Stimulated activated CD8-positive, alpha-beta memory T cell treated with anti-CD3 and anti-CD28 coated beads, Interleukin-7, amount 100 ng/mL, for 24 hours (primary cell): ENCODE measurements at places on chromosomes 13 and 19.

DNA sequence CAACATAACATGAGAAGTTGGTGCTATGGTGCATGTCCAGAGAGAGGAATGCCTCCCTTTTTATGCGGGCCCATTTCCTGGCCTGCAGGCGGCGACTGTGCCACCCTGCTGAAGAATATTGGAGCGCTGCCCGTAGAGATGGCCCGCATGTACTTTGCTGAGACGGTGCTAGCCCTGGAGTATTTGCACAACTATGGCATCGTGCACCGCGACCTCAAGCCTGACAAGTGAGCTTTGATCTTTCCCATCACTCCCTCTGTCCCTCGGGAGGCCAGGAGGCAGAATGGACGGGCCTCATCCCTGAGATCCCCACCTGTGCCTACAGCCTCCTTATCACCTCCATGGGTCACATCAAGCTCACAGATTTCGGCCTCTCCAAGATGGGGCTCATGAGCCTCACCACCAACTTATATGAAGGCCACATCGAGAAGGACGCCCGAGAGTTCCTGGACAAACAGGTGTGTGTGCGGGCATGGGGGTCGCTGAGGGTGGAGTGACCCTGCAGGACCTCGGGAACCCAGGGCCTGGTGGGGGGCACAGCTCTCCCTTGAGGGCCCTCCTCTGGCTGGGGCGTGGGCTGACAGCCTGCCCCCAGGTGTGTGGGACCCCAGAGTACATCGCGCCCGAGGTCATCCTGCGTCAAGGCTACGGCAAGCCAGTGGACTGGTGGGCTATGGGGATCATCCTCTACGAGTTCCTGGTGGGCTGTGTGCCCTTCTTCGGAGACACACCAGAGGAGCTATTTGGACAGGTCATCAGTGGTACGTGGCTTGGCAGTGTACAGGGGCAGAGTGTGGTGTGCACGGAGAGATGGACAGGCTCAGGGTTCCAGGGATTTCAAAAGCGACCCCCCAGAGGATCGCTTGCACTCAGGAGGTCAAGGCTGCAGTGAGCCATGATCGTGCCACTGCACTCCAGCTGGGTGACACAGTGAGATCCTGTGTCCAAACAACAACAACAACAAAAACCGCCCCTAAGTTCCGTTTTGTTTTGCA is 16.2 kb downstream of the DNASE2 start:
- DNase-seq = no peak

- DNase-seq = no peak
Measured at GRCh38 chr13:61029064-61029463, 386.6 kb downstream of the PCDH20 start.

DNA sequence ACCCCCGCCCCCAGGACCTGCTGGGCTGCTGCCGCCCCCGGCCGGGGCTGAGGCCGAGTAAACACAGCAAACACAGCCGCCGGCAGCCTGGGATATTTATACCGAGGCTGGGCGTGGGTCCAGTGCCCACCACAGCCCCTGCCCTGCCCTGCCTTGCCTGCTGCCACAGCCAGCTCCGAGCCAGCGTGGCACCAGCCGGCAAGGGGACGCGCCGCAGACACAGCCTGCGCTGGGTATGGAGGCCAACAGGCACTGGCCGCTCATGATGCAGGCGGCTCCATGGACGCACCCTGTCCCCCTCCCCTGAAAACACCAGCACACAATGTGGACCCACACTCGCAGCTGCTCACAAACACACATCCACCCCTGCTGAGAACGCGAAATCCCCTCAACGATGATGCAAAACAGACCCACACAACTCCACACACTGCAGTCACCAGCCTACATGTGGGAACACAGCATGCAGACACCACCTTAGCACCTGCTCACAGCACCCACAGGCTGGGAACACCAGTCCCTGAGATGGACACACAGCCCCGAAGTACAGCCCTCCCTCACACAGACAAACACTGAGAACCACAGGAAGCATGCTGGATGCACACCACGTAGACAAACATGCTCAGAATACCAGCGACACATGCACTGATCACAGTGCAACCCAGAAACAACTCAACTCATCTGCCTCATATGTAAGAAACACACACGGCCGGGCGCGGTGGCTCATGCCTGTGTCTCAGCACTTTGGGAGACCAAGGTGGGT is 16.2 kb downstream of the CCDC97 start:
- DNase-seq = no peak

- DNase-seq = no peak
Measured at GRCh38 chr13:93325303-93326233, 99.0 kb downstream of the GPC6 start.

- no peak for DNase-seq
Measured at GRCh38 chr13:99357131-99357596, 50.0 kb upstream of the GPR183 start.

DNA sequence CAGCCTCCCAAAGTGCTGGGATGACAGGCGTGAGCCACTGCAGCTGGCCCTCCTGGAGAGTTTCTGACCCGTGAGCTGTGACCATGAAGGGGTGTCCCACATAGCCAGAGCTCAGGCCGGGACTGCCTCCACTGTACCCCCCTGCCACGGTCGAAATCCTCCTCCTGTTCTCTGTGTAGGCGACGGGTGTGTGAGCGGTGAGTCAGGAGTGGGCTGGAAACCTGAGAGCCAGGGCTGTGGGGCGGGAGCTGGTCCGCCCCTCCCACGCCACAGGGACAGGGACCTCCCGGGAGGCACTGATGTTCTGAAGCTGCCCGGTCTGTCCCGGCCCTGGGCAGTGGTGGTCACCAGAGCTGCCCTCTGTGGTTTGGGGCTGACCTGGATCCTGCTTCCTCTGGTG is 3.9 kb downstream of the WDR18 start:
- no peak for DNase-seq

DNA sequence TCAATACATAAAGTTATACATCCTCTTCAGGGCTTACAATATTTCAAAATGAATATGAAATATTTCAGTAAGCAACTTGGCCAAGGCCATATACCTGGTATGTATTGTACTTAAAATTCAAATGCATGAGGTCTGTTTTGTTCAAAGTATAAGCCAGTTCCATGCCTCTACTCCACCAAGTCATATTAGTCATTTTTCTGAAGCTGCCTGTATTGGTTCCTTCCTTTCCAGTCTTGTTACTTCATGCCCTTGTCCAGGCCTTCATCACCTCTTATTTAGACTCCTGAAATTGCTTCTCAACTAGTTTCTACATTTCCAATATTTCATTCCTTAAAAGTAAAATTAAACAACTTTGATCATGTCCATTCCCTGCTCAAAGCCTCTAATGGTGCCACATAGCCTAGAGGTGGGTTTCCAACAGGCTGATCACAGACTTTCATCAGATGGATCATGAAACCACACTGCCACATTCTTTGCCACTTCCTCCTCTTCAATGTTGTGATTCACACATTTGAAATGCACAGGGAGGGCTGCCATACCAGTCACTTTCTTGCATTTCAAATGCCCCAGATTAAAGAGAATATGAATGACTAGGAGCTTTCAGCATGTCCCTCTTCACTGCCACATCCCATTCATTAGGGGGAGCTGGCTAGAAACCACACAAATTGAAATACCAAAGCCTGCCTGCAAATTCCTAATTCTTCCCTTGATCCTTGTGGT is 424.1 kb upstream of the DACH1 start:
- no peak for DNase-seq

GRCh38 chr13:21434588-21434987 is 24.5 kb downstream of the ZDHHC20 start:
- no peak for DNase-seq

DNA sequence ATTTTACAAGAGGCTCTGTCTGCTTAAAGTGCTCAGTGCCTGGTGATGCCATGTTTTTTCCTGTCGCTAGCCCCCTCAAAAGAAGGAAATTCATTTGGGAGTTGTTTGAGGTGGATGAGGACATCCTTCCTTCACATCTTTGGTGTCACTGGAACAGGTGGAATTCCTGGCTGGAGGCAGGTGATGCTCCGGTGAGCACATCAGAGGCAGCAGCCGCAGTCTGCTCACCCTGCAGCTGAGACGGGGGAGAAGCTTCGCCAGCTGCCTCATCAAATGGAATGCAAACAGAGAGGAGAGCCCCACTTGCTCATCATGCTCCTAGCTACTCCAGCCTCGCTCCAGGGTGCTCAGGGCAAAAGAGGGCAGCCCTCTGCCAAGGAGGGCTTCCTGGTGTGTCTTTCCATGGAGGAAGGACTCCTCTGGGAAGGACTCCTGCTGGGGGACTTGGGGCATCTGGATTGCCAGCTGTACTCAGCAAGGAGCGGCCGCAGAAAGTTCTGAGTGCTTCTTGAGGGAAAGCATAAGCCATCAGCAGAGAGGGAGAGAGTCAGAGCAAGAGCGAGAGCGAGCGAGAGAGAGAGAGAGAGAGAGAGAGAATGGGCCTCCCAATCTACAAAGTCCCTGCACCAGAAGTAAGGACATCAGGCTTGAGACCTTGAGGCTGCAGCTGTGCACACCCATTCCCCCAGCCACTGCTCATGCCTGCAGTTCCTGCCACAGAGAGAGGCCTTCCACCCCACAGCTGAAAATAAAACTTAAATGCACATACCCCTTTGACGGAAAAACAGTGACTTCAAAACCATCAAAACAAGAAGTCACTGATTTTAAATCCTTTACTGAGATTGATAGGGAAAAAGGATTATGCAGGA is 74.3 kb upstream of the UBL3 start:
- no peak for DNase-seq

- no peak for DNase-seq
Measured at GRCh38 chr13:37601648-37602440, 3.3 kb upstream of the POSTN start.

DNA sequence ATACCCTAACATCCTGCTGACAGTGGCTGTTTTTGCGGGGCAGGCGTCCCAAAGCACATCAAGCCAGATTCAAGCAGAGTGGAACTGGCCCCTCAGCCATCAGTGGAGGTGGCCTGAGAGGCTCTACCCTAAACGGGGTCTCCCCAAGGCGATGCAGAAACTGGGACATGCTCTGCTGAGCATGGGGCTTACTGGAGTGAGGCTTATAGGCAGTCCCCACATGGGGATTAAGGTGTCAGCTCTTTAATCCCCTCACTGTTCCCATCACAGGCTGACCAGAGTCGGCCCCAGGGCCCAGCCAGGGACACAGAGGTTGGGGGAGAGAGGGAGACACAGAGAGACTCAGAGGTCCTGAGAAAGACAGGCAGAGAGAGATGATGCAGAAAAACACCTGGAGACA is 17.0 kb downstream of the CYP2F1 start:
- DNase-seq = no peak

- DNase-seq = no peak
Measured at GRCh38 chr13:112726016-112726767, 36.4 kb downstream of the ATP11A start.

DNA sequence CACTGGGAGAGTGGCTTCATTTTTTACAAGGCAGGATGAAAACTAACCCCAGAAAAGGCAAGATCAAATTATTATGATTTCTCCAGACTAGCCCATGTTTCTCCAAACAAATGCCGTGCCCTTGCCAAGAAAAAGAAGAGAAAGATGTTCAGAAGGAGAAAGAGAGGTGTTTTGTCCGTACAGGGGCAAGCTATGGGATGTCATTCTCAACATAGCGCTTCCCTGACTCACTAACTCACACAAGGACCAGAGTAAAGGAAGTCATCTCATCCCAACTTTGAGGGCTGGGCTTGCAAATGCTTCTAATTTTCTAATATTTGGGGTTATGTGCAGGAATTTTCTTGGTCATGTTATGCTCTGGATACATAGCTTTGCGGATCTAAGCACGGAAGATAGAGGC is 224.2 kb upstream of the MAB21L1 start:
- no peak for DNase-seq

DNA sequence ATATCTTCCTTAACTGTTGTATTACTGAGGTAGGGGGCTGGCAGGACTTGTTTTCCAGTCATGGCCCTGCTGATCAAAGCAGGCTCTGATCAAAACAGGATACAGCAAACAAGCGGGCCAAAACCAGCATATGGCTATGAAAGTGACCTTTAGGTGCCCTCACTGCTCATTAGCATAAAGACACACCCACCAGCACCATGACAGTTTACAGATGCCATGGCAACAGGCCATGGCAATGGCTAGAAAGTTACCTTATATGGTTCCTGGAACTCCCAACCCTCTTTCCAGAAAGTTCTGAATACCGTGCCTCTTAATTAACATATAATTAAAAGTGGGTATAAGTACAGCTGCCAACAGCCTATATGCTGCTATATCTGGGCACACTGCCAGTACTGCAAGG is 551.4 kb upstream of the SGCG start:
- no peak for DNase-seq

- no peak for DNase-seq
Measured at GRCh38 chr13:35471706-35472322, 4.7 kb downstream of the MAB21L1 start.

DNA sequence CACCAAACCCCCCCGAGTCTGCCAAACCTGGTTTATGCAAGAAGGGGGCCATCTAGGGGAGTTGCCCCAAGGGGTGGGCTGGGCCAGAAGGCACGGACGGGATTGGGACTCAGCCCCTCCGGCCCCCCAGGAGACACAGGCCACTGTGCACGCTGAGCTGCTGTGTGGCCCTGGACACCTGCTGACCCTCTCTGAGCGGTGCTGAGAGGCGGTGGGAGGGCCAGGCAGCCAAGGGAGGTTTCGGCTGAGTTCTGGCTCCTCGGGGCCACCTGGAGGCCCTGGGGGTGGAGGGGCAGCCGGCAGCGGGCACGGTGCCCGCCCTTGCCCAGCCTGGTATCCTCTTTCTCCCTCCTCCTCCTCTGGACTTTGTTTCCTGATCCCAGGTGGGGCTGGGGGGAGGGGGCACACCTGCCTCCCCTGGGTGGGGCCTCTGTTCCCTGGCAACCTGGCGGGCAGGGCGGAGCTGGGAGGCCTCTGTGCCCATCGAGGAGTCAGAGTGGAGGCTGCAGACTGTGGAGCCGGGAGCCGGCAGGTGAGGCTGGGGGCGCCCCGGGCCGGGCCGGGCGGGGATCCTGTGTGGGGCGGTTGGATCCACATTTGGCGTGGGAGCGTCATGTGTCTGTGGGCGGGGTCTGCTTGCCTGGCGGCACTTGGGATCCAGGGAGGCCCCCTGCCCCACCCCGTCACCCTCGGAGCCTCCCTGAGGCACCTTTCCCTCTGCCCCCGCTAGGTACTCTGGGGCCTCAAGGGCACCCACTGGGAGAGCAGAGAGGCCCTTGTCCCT is at the start of gene MISP:
Gene MISP, plus strand, starts transcription at position 473 of the 784 bp plus-strand sequence. CDS start 5,835 bp downstream, outside the sequence.
- DNase-seq = no peak

DNA sequence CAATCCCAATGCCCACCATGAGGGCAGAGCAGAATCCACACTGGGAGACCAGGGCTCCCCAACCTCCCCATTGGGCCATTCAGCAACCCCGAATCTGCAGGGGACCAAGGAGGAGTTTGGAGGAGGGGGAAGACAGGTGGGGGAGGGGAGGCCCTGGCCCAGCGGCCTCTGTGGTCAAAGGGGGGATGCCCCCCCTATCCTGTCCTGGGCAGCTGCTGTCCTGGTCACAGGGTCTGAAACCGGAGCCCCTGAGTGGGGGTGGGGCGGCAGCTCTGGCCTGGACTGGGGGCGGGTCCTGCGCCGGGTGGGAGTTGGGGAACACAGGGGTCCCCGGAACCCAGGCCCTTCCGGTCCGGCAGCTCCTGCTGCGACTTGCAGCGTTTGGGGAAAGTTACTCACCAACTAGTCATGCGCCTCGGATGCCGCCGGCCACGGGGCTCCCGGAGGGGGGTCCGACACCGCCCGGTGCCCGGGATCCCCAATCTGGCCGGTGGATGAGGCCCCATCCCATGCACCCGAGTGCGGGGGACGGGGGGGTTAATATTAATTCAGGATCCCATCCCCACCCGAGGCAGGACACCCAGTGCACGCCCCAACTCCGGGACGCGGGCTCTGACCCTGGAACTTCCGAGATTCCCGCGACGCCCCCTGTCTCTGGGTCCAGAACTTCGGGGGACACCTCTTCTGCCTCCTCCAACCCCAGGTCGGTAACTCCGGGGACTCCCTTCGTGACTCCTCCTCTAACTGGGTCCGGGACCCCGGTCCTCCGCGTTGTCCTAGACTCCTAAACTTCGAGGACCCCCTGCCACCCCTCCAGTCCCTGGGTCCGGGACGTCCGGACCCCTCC is 872 bp downstream of the HOMER3 start:
- no peak for DNase-seq
